ENCODE measurements at places on chromosomes 2 and 18.
A peak's percentile ranks its signal among the peaks of the same experiment; 100 is the strongest.

DNA sequence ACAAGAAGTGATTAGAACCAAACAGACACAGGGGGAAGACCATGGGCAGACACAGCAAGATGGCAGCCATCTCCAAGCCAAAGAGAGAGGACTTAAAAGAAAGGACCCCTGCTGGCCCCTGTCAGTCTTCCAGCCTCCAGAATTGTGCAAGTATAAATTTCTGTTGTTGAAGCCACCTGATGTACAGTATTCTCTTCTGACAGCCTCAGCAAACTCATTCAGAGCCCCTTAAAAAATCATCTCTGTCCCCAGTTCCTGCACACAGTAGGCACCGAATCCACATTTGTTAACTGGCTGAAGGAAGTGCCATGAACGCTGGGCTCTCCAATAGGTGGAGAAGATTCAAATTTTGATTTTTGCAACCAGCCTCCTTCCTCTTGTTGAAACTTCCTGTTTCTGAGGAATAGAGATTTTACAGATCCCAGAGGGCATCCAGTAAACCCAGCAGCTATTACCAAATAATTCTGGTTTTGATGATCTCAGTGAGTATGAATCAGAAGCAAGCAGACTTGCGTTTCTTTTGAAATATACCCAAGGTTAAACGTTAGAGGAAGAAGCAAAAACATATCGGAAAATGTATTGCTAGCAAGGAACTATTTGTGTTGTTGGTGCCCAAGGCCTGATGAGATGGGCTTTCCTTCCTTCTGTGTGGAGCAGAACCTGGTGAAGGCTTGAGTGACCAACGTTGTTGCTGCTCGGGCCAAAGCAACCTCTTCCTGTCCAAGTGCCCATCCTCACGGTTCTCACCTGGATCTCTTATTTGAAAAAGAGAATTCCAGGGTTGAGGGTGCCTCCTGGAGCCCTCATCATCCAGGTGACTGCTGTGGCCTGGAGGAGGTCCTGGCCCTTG lies 47.7 kb upstream of the PLB1 start:
- DNase-seq = no peak

DNA sequence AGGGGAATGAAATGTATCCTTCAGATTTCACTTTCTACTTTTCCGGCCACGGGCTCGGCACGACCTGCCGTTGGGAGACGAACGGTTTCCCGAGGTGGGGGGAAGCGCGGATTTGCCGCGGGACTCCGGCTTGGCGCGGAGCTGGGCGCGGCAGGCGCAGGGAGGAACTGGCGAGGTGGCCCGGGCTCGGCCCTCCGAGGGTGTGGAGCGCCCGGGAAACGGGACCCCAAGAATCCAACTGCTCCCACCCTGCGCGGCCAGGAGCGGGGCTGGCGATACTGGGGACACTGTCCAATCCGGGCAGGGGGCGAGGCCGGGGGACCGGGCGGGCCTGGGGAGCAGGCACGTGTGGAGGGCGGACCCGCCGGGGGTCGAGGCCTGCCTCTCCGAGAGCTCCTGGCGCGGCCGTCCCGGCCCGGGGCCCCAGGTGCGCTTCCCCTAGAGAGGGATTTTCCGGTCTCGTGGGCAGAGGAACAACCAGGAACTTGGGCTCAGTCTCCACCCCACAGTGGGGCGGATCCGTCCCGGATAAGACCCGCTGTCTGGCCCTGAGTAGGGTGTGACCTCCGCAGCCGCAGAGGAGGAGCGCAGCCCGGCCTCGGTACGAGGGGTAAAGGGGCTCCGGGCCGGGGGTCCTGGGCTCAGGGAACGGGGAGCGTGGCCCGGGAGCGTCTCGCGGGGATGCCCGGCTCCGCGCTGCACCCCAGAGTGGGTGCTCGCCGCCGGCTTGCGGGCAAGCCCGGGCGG lies at the start of gene ANXA4:
Gene ANXA4 (plus strand): TSS at position 560 of the 747 bp plus-strand sequence. CDS start 39,432 bp downstream, outside the sequence.
- DNase-seq = peak; percentile 28

DNA sequence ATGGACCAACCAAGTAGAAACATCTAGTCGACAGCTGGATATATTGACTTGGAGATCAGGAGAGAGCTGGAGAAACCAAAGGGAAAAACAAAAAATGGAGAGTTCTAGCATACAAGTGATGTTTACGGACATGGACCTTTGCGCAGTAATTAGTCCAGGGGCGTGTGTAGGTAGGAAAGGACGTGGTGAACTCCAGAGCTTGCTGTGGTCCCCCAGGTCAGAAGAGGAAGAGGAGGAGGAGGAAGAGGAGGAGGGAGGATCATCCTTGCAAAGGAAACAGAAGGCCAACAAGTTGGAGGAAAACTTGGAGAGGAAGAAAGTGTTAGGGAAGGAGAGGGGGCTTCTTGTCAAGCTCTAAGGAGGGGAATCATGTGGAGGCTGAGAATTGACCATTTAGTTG lies 17.5 kb downstream of the TRAF3IP1 start:
- DNase-seq = no peak

- no peak for DNase-seq
Measured at GRCh38 chr2:239190921-239191885, 209.6 kb downstream of the HDAC4 start.

GRCh38 chr2:198702796-198703195 lies 754.9 kb downstream of the SATB2 start:
- DNase-seq = no peak

GRCh38 chr2:118667964-118668363 lies 179.5 kb downstream of the EN1 start:
- no peak for DNase-seq

DNA sequence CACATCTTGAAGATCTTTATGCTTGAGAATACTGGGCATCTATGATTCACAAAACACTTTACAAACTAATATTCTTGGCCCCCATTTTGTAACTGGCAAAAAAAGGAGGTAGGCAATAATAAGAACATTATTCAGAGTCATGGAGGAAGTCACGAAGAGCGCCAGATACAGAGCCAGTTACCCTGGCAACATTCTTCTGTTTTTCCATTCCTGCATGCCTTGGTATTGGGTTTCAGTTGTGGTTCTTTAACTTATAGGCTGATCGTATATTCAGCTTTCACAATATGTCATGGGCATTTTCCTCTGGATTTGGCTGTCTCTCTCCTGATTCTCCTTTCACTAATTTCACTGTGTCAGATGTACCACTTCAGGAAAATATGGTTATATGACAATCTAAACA lies 234.7 kb downstream of the HRH4 start:
- no peak for DNase-seq

DNA sequence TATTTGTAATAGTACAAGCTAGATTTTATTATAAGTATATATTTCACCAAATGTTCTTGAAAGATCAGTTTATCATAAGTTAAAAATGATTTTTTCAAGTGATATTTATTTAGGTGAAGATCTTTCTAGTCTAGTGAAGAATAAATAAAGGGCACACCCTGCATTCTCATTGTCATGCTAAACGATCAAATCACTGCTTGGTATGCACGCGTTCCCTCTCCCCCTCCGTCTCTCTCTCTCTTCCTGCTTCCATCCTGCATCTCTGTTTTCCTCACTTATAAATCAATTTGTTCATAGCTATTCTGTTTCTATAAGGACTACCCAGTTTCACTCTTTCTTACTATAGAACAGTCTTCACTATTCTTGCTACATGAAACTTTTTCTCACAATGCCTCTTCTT lies 1067.4 kb downstream of the LRP1B start:
- no peak for DNase-seq

Data from T-cell (primary cell).